ENCODE measurements at places on chromosomes 6 and 20.

GRCh38 chr20:14288341-14289330 is 48.8 kb downstream of the FLRT3 start:
- no peak for DNase-seq

- peak; percentile 29 for DNase-seq
These were observed 182.5 kb downstream of the MAFB start for GRCh38 chr20:40506537-40506939.

DNA sequence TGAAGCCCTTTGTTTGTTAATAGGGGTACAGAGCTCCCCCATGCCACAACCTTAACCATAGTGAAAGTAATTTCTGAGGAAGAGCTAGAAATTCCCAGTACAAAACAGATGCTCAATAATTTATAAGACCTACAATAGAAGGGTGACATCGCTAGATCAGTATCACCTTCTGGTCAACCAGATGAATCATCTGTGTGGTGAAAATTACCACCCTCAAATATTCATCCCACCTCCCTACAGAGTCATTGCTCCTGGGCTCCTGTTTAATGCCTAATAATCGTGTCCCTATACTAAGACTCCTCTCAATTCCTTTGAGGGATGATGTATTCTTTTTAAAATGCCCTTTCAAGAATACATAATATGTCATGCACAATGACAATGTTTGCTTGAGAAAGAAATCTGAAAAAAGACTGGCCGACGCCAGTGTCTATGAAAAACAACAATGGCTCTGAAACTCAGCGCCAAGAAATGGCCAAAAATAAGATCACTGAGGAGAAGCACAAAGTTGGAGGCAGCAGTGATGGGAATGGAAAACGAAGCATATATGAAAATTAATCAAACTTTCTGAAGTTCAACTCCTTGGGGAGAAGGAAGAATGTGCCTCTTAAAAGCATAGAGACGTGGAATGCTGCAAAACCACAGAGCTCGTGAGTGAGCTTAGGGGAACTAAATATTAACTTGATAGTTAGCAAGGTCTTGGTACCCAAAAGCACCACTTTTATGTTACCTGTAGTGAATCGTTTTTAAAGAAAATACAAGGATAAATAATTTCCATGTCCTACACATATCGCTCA is 11.0 kb upstream of the ADGRF5 start:
- DNase-seq = no peak

GRCh38 chr6:12008366-12009179 is 3.5 kb upstream of the HIVEP1 start:
- no peak for DNase-seq

GRCh38 chr20:53582251-53582570 is 11.4 kb downstream of the ZNF217 start:
- no peak for DNase-seq

Data from pulmonary artery endothelial cell (primary cell).